ENCODE measurements at places on chromosomes 11 and 22.

GRCh38 chr11:110629594-110629993 lies 82.6 kb downstream of the ARHGAP20 start:
- DNase-seq = no peak

DNA sequence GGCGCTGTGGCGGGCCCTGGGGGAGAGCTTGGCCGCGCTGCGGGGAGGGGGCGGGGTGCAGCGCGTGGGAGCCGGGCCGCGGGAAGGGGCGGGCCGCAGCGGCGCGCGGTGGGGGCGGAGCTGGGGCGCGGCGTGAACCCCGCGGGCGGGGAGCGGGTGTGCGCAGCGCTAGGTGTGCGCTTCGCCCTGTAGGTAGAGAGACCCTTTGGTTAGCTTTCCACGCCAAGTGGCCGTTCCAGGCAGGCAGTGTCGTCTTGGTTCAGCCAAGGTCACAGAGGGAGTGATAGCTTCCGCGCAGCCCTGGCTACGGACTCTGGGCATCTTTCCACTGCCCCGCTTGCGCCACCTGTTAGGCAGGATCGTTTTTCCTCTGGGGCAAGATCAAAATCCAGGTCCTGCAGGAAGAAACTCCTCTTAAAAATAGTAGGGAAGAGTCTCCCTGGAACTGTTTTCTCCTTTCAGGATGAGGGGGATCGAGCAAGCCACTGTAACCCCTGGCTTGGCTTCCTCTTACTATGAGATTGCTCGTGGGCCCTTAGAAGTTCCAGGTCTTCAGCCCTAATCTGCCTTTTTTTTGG lies 434 bp downstream of the BANF1 start:
- DNase-seq = peak; percentile 75

DNA sequence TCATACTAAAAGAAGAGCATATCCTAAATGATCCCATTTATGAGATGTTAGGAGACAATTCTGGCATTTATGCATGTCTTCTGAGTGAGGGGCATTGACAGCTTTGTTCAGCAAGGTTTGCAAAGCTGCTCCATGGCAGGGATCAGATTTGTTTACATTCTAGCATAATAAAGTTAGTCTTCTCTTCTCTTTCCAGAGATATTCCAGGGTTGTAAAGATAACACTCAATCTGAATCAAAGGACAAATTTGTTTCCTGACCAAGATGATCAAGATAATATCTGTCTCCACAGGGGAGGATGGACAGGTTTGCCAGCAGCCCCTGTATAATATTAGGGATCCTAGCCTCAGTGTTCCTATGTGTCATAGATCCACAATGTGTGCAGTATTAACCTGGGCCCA lies 77.5 kb upstream of the ZC3H12C start:
- DNase-seq = no peak

GRCh38 chr11:17479284-17480214 lies 2.9 kb upstream of the ABCC8 start:
- DNase-seq = peak; percentile 51

DNA sequence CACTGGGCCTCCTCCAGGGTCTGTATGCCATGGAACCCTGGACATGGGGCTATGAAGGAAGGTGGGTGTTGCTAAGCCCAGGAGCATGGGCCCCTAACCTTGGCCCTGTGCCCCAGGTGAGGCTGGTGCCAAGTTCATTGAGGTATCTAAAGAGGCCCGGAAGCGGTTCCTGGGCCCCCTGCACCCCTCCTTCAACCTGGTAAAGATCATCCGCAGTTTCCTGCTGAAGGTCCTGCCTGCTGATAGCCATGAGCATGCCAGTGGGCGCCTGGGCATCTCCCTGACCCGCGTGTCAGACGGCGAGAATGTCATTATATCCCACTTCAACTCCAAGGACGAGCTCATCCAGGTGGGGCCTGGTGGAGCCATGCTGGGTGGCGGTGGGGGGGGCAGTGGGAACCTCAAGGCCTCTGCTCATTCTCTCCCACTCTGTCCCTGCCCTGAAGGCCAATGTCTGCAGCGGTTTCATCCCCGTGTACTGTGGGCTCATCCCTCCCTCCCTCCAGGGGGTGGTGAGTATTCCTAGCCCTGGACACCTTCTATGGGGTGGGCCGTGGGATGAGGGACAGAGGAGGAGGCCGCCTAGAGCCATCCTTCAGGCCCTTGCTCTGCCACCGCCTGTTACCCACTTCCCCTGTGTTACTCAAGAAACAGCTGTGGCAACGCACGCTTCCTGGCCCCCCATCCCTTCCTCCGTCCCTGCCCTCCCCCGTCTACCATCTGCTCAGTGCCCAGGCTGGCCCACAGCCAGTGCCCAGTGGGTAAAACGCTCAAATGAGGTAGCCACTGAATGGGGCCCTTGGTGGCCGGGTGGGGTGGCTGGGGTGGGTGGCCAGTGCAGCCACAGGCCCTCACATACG lies 3.0 kb downstream of the PNPLA2 start:
- DNase-seq = no peak

DNA sequence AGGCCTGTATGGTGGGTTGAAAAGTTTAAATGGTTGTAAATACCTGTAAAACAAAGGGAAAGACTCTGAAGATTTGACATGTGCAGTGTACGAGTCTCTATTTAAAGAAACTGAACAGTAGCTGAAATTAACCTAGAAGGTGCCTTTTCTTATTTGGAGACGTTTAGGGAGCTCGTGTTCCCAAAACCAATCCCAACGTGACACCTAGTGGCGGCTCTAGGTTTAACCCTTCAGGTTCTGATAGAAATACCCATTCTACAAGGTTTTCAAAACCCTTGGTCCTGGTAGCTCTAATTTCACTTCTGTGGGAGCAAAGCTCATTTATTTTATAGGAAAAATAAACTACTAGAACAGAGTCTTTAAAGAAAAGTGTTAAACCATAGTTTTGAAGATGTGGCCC lies 258.3 kb downstream of the LRRC4C start:
- DNase-seq = peak; percentile 80

- DNase-seq = no peak
Measured at GRCh38 chr11:76663486-76663810, 7.1 kb downstream of the LRRC32 start.

DNA sequence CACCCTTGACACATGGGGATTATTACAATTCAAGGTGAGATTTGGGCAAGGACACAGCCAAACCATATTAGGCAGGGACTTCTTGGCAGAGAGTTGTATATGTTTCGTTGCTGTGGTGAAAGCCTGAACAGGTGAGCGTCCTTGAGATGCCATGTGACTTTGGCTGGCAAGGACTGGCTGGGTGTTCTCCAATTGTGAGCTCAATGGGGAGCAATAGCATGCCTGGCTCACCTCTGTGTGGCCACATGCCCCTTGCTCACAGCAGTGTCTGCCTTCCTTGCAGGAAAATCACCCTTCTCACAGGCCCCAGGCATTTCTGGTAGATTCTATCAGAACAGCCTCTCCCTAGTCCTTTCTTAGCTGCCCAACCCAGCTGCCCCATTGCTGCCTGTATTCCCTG lies 105.5 kb downstream of the PARVA start:
- DNase-seq = no peak

DNA sequence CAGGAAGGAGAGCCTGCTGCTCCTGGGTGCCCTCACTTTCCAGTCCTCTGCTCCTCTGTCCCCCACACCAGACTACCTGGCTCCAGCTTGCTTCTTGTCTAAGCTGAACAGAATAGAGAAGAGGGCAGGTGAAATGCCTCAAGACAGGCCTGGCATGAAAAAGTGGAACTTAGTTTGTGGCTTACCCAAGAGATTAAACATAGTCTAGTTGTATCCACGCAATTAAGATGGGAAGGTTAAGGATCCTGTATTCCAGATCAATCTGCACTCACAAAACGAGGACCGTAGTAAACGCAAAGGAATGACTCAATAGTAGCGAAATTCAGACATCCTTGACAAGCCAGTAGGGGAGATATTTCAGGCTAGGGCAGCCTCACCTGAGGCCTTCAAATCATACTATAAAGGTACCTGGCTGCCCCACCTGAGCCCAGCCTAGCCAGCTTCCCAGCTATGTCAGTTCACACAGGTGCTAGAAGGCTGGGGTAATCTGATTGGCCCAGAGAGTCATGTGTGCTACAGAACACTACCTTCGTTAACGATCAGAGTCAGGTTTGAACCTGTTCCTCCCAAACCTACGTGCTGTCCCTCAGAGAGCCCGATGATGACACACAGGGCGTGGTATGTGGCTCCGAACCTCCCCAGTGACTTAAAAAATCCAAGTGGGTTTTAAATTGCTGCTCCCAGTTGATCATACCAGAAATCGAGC lies 46.5 kb downstream of the AHNAK start:
- DNase-seq = no peak

- peak; percentile 93 for DNase-seq
Measured at GRCh38 chr11:124174001-124174583, 9.1 kb upstream of the OR10D3 start.

Data from astrocyte of the hippocampus (primary cell).